ENCODE measurements at places on chromosomes 4 and X.

- DNase-seq: no peak
Measured at GRCh38 chrX:981791-982626, 230.4 kb downstream of the CRLF2 start.

- no peak for DNase-seq
Measured at GRCh38 chr4:139469869-139470268, 15.9 kb downstream of the RAB33B start.

DNA sequence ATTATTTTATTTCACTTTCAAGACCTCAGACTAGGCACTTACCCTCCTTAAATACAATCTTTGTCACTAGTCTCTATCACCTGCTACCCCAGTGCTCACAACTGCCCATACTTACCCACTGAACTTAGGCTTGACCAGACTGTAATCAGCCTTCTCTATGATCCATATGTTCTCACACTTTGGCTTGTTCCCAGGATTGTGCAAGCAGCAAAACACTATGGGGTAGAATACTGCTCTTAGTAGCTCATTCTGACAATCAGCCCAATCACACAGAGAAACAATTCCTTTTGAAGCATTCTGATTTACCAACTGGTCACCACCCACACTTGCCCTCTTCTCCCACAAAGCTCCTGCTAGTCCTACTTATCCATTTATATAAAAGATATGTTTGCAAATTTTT is 878.3 kb downstream of the FSTL5 start:
- DNase-seq: no peak

DNA sequence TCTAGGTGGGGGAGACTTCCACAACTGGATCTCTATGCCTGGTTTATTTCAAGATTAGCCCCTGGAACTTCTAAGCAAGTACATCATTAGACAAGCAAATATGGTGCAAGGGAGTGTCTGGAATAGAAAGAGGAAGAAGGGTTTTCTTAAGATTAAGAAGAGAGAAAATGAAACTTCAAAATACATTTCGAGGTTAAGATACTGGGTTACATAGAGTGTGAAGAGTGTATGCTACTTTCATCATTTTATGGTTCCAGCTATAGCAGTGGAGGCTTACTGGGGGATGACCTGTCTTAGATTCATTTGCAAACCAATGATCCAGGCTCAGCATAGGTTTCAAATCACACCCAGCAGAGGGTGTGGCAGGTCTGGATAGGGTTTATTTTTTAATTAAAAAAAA is 144.4 kb upstream of the GATB start:
- DNase-seq: no peak

- DNase-seq: no peak
Measured at GRCh38 chr4:89308161-89308500, 531 bp upstream of the GPRIN3 start.

- DNase-seq: no peak
Measured at GRCh38 chr4:126627255-126627654, 1005.5 kb upstream of the INTU start.

GRCh38 chrX:56231537-56232090 is 542 bp upstream of the KLF8 start:
- no peak for DNase-seq

- no peak for DNase-seq
Measured at GRCh38 chr4:186606591-186606992, 51.2 kb upstream of the MTNR1A start.

GRCh38 chrX:130944230-130944629 is 41.2 kb upstream of the ENOX2 start:
- DNase-seq: no peak

DNA sequence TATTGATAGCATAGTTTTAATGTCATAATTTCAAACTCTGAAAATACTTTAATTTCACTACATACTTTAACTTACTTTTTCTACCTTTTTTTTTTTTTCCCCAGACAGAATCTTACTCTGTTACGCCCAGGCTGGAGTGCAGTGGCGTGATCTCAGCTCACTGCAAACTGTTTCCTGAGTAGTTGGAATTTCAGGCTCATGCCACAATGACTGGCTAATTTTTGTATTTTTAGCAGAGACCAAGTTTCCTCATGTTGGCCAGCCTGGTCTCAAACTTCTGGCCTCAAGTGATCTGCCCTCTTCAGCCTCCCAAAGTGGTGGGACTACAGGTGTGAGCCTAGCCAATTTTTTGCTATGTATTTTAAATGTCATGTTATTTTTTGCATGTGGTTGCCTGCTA is 741.6 kb downstream of the TRAM1L1 start:
- DNase-seq: no peak

Measured in anterior cingulate cortex (tissue), 58 donors.